ENCODE measurements at places on chromosomes 5 and 9.

DNA sequence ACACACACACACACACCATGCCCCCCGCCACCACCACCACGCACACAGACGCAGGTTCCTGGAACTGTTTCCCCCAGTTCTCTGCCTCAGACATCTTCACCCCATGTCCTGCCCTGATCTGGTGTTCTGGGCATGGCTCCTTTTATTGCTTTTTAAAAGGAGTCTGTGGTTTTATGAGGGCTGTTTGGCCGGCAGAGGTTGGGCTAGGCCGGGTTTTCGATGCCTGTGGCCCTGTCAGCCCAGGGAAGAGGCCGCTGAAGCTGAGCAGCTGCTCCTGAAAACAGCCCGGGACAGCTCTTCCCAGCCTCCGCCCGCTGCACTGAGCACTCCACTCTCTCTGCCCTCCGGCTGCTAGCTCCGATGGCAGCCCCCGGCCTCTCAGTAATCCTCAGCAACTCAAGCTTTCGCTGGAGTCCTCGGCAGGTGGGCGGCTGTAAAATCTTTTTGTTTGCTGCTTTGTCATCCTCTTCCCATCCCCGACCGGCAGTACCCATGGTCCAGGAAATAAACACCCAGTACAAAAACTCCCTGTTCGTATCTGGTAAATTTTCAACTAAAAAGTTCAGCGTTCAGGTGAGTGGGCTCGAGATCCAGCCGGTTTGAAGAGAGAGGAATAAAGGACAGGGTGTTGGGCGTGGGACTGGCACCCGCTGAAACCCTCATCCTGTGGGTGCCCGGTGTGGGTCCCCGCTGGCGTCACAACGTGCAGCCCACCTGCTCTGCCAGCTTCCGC lies 103.0 kb upstream of the ERCC6L2 start:
- no peak for DNase-seq

DNA sequence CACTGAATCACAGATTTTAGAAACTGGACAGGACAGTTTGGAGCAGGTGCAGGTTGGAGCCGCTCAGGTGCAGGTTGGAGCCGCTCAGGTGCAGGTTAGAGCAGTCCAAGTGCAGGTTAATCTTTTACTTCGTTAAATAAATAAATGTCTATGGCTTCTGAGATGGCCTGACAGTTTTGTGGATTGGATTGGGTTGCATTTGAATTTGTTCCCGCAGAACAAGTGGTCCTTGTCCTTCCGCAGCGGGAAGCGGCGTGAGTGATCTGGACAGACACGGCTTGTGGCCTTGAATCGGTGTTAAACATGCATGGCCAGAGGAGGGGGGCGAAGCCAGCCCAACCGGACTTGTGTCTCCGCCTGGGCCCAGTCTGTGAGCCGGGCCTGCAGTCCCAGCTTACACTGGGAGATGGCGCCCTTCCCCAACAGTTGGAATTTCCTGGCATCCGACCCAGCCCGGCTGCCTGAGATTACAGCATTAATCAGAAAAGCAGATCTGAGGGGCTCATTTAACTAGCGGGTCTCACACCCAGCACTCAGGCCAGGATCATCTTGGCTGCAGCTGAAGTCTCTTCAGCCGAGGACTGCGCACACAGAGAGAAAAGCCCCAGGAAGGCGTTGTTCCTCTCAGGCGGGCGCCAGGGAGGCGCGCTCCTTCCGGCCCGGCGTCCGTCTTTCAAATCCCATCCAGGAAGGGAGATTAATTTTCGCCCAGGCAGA lies 1.5 kb upstream of the OLFM1 start:
- no peak for DNase-seq

- no peak for DNase-seq
Observed at GRCh38 chr5:84137541-84137940, 247.1 kb downstream of the EDIL3 start.

DNA sequence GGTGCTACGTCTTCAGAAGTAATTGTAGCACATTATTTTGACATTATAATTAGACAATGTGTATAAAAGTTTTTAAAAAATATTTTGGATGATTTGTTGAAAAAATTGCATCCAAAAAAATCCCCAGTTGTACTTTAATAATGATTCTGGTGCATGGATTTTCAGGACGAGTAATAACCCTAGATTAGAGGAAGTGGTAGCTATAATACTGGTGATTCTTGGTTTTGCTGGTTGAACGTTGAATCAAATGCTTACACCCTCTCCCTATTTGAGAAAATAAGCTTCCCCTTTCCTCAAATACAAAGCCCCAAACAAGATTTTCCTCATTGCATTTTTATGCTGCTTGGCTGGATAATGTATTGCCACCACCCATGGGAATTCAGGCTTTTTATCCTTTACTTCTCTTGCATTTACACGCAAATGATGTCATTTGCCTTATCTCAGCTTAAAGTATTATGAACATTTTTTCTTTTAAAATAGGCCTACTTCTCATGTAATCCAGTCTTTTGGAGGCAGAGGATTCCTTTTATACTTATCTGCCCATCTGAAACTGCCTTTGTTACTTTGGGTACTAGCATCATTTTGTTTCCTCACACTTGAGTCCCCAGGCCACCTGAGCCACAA lies 86.3 kb downstream of the UBE2R2 start:
- DNase-seq: no peak

DNA sequence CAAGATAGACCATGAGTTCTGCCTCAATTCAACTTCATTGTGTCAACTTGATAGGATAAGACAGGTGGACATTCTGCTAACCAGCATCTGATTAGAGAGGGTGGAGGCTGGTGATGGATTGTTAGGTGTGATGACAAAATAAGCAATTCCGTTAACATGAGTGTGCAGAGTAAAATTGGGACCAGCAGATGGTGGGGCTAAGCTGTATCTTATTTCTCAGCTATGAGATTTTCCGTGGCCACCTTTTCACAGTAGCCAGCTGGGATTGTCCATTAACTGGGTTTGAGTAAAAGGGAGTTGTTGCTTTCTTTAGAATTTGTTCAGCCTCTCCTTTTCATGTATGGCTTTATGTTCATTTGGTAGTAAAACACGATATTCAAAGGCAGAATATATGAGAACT lies 28.8 kb upstream of the TAL2 start:
- DNase-seq: no peak

- no peak for DNase-seq
Observed at GRCh38 chr9:68949271-68950000, 64.5 kb downstream of the PRKACG start.

DNA sequence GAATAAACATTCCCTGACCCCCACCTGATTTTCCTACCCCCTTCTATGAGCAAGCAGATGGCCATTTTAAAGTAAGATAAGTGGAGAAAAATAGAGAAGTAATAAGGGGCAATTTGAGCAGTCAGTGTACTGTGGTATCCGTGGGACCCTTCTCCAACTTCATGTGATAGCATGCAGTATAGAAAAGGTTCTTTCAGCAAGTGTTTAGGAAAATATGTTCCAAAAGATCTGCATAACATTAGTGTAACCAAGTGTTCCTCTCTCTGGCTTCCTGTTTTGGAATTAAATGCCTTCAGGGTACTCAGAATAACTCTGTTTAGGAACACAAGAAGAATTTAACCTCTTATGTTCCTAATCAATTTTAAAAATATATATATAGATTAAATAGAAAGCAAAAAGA lies 134.9 kb downstream of the ATG10 start:
- no peak for DNase-seq

- DNase-seq: no peak
Observed at GRCh38 chr9:97943308-97943855, 5.4 kb upstream of the HEMGN start.

- no peak for DNase-seq
Observed at GRCh38 chr9:134455537-134455933, 129.3 kb downstream of the RXRA start.

DNA sequence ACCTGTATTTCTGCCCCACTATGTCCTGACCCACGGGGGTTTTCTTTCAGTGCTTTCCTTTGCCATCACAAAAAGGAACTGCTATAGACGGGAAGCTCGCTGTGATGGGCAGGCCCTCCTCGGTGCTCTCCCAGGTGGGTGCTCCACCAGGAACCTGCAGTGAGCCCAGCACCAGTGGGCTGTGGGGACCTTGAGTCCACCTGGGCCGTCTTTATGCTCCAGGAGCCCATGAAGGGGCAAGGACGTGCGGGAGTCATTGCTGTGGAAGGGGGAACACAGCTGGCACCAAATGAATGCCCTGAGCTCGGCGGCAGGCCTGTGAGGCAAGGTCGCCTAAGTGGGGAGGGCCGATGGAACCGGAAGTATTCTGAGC lies 36.7 kb upstream of the SLC6A3 start:
- no peak for DNase-seq

DNA sequence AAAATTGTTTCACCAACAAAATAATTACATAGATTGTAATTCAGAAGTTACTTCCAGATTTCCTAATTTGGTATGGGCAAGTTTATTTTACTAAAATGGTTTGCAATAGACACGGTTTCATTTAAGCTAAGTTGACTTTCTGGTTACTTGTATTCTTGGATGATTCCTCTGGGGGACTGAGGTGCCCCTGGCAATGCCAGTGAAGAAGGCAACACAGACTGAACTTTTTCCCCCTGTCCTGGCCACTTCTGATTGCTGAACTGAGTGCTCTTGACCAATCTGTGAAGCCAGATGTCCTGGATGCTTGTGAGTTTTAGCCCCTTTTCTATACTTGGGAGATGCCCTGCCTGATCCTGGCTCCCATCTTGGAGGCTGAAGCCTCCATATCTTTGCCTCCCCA lies 66.3 kb upstream of the FANCC start:
- DNase-seq: no peak

DNA sequence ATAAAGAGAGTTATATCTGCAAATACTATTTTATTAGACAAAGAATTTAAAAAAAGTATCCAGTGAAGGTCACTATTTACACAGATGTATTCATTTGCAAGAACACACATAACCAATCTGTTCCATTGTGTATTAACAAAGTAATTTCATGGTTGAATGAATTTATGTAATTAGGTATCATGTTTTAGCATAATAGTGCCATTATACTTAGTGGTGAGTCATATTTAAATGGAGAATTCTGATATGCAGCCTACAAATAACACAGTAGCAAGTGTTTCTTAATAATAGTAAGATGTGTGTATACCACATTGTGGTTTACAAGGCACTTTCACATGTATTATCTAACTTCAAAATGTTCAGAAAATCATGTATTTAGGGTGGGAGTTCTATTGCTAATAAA lies 1028.5 kb upstream of the ACO1 start:
- no peak for DNase-seq

GRCh38 chr5:83107692-83108420 lies 30.5 kb downstream of the XRCC4 start:
- no peak for DNase-seq

DNA sequence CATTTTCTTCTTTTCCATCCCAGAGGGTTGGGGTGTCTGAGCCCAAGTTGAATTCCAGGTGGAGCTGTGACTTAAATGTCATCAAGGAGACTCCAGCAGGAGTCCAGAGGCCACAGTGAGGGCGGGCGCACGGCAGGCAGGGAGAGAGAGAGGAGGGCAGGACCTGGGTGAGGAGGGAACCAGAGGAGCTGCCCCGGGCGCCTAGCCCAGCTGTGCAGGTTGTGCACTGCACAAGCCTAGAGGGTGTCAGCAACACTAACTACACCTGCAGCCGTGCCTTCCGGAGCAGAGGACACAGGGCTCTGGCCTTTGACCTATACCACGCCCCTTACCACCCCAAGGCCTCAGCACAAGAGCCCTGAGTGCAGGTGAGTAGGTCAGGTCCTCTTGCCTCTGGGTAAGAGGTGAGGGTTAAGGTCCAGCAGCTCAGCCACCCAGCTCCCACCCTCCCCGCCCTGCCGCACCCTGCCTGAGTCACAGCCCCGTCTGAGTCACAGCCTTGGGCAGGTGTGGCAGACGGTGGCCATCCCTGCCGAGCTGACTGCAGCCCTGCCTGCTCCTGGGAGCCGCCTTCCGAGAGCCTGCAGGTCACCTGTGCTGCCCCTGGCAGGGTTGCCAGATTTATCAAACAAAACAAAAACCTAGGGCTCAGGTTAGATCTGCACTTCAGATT lies 6.4 kb upstream of the AGPAT2 start:
- DNase-seq: no peak

- DNase-seq: no peak
Observed at GRCh38 chr5:36244076-36244475, 2.4 kb upstream of the NADK2 start.

DNA sequence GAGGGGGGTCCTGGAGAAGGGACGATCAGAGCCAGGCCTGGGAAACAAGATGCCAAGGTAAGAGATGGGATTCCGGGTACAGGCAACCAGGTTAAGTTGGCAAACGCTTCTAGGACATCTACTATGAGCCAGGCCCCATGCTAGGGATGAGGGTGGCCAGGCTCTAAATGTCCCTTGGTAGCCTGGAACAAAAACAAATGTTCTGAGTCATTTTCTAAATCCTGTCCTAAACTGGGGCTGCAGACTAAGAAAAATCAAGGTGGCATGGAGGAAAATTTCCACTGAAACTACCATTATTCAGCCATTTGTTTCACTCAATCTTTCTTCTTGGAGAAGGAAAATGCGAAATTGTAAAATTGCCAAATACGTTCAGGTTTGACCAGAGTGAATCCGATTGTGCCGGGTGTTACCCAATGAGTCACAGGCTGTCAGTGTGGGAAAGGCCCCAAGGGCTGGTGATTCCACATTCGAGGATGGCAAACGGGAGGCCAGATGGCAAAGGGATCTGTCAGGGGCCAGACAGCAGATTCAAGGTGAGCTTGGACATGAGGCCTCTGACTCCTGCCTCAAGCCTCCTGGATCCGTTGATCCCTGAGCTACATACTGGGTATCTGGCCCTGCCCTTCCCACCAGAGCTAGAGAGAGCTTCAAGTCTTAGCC lies 57.6 kb downstream of the PAX5 start:
- DNase-seq: no peak

- DNase-seq: no peak
Observed at GRCh38 chr9:79610791-79611614, 39.2 kb downstream of the TLE4 start.

DNA sequence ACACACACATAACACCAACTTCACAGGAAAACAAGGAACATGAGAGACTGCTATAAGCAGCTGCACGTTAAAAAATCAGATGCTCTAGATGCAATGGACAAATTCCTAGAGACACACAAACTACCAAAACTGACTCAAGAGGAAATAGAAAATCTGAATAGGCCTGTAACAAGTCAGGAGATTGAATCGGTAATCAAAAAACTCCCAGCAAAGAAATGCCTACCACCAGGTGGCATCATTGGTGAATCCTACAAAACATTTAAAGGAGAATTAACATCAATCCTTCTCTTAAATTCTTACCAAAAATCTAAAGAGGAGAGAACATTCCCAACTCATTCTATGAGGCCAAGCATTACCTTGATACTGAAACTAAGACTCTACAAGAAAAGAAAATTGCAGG lies 54.9 kb downstream of the NDST1 start:
- peak; percentile 23 for DNase-seq

- no peak for DNase-seq
Observed at GRCh38 chr9:1073497-1073896, 23.3 kb downstream of the DMRT2 start.

GRCh38 chr5:4520559-4520958 lies 619.6 kb upstream of the ADAMTS16 start:
- DNase-seq: no peak

DNA sequence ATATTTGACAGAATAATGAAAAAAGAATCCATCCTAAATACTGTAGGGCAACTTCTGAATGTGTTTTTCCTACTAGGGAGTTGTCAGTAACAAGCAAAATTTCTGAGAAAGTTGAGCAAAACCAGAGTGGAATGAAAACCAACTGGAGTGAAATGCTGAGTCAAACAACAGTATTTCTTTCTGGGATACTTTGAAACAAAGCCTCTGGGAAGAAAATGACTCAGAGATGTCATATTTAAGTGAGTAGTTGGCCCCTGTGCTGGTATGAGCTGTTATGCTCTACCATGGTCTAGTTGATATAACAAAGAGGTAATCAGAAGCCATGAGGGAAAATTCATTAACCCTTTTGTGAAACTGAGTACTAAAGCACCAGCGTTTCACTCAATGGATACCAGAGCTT lies 372.1 kb upstream of the C9orf72 start:
- no peak for DNase-seq

GRCh38 chr9:127147251-127147650 lies 24.8 kb upstream of the ANGPTL2 start:
- no peak for DNase-seq

Measured in CD4-positive, alpha-beta T cell treated with Interleukin-17A for 1 hour (primary cell).